MG63 (cell line): ENCODE measurements at places on chromosomes 2 and 18.

DNA sequence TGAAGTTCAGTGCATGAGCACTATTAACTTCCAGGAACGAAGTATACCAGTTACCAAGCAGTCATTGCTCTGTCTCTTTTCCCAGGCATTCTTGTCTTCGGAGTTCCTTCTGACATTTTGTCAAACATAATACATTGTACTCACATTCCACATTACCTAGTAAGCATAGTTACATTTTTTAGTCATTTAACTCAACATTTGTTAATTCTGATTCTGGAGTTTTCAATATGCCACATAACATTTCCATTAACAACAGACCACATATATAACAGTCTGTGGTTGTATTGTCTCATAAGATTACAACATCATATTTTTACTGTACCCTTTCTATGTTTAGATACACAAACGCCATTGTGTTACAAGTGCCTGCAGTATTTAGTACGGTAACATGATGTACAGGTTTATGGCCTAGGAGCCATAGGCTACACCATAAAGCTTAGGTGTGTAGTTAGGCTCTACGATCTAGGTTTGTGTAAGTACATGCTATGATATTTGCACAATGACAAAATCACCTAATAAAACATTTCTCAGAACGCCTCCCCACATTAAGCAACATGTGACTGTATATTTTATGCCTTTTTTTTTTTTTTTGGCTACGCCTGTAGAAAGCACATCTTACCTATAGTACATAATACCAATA lies 187.1 kb downstream of the DYM start:
- DNase-seq = no peak

GRCh38 chr2:235946590-235946989 lies 221.6 kb downstream of the GBX2 start:
- DNase-seq = no peak

GRCh38 chr2:105243961-105244360 lies 2.4 kb downstream of the GPR45 start:
- no peak for DNase-seq

DNA sequence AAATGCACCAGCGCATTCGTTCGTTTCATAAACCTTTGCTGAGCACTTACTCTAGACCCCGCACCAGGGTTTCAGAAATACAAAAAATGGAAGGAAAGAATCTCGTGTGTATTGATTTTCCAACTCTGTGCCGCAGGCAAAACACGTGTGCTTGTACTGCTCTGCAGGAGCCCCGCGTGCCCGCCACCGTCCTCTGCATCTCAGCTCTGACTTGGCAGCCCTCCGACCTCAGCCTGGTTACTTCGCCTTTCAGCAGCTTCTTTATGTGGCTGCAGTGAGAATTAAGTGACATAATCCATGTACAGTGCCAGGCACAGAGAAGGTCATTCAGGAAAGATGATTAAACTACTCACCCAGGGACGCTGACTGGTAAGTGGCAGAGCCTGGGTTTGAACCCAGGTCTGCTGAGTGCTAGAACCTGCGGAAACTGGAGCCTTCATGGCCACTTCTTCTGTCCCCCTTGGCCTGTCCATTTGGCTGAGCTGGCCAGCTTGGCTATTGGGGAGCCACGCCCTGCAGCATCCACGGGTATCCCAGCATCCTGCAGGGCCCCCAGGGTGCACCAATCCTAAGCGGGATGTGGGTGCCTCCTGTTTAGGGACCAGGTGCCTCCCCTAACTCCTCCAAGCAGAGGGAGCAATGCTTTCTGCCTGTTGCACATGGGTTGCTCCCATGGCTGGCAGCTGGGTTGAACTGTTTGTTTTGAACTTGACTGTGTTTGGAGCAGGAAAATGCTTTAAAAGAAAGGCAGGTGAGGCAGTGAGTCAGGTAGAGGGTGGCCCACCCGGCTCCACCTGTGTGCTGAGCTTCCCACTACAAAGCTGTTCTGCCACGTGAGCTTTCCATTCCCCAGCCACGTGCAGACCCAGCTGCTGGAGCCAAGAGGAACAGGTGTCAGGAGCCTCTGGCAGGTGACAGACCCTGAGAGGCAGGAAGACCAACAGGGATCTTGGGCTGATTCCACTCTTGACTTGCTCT lies 34.3 kb downstream of the INHBB start:
- DNase-seq = no peak

DNA sequence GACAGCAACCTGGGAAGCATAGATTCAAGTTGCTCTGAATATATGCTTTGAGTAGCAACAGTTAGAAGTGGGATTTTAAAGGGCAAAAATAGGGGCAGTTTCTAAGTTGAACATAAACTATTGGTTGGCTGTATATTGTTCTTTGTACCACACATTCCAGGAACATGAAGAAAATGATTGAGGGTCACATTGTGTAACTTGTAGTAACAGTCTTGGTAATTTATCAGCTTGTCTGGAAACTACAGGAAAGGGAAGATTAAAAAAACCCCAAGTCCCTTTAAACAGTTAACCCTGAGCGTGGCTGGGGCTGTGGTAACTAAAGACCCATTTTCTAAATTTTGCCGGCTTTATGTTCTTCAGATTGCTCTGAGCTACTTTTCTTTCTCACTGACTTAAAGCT lies 7.4 kb downstream of the PLEKHB2 start:
- no peak for DNase-seq

DNA sequence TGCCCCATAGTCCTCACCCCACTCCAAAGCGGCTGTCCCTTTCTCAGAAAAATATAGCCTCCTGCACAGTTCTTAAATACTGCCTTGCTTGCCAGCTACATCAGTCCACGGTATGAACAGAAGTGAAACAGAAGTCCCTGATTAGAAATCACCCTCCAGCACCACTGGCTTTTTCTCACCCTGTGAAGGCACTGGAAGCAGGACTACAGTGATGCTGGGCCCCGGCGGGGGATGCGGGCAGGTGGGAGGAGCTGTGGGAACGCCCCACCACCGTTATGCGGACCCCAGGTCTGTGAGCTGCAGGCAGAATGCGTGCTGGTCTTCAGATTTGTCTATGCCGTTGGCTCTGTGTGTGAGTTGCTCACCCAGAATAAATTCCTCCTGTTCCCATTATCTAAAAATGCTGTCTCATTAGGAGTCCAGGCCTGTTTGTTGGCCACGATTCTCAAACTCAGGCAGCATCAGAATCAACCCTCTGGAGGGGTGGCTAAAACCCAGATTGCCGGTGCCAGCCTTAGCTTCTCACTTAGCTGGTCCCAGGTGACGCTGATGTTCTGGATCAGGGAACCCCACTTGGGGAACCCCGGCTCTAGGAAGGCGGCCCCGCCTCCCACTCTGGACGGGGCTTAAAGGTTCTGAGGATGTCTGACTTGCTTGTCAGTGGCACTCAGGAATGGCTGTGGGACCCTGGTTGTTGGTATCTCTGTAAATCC lies 224.8 kb upstream of the PXDN start:
- DNase-seq = no peak

DNA sequence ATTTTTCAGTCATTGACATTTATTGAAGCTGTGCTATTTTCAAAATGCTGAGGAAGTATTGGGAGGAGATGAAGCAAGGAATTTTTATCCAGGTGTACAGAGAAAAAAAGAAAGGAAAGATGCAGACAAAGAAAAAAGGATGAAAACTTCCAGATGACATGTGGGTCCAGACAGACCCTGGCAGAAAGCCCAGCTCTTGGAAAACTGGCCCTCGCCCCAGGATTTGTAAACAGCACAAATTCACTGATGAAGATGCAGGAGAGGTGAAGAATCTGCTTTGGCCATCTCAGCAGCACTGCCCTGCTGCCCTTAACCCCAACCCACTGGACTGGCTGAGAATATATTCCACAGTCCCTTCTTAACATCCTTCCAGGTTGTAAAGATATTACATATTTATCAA lies 12.5 kb downstream of the TACR1 start:
- DNase-seq = peak; percentile 32

DNA sequence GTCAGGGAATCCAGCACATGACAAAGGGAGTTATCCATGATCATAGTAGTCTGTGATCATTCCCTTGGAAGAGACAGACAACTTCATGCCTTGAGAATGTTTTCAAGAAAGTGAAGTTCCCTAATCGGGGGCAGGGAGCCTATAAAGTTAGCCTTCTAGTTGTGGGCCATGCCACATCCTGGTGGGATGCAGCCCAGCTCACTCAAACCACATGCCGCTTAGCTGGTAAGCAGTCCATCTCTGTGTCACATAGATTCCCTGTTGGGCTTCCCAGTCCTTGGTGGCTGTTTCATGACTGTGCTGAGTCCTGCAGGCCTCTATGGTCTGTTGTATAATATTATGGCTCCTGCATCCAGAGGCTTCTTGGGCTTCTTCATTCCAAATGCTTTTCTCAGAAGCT lies 11.4 kb upstream of the ARHGAP25 start:
- no peak for DNase-seq

- peak; percentile 52 for DNase-seq
Measured at GRCh38 chr18:63444580-63444979, 22.3 kb upstream of the VPS4B start.

- DNase-seq = no peak
Measured at GRCh38 chr18:79355433-79356335, 40.0 kb upstream of the NFATC1 start.

- DNase-seq = no peak
Measured at GRCh38 chr2:18856765-18857164, 267.4 kb upstream of the NT5C1B start.

DNA sequence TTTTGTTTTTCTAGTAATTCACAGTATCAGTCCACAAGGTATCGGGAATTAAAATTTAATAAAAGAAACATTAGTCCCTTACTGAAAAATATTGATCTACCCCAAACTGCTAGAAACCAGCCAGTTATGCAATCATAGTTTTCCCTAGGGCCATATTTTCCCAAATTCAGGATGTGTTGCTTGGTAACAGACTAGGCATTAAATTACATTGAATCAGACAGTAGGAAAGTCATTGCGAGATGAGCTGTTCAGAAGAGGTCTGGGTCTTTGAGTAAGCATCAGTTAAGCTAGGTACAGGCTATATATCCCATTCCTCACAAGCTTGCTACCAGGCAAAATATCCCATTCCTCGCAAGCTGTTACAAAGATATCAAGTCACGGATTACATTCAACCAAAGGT lies 123.0 kb upstream of the CCDC150 start:
- DNase-seq = no peak

DNA sequence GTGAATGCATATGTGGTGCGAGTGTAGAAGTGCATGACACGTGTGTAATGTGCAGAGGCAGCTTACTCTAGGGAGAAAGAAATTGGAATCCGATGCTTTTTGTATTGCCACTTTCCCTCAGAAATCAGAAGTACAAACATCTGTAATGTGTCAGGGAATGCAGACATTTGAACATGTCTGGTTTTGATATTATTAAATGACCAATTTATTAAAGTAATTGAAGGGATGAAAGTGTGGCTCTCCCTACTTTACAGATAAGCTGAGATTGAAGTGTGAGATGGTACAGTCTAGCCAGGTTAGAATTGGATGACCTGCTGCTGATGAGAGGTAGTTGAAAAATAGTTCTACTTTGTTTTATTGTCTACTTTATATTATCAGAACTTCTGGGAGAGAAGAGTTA lies 74.5 kb upstream of the NT5C1B start:
- DNase-seq = no peak

GRCh38 chr2:222494104-222494739 lies 69.9 kb downstream of the SGPP2 start:
- no peak for DNase-seq

DNA sequence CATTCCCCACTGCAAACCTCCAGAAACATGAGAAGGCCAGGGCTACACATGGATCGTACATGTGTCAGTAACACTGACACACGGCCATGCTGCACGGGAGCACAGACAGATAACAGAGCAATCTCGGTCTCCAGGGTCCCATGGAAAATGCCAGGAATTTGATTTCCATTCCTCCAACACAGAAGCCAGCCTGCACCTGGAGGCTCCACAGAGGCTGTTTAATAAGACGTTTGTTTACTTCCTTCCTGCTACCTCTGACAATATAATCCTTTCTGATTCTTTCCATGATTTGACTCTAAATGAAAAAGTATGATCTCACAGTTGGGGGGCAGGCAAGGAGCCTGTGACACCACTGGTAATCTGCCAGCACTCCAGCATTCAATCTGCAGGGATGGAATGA lies 210.9 kb upstream of the DDX18 start:
- DNase-seq = peak; percentile 14

DNA sequence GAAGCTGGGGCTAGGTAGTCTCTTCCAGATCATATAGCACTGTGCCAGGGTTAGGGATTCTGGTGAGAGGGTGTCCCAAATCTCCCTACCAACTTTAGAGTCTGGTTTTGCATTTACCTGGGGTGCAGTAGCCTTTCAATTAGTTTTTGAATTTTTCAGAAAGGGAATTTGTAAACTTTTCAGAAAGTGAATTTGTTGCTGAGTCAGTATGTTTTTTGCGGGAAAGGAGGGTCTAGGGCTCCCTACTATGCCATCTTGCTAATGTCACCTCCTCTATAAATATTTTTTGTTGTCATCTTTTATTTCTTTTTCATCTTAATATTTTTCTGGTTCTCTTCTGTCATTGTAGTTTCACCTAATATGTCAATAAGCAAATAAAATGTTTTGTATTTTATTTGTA lies 95.8 kb upstream of the FAM98A start:
- no peak for DNase-seq

- no peak for DNase-seq
Measured at GRCh38 chr2:171191021-171191420, 30.3 kb upstream of the TLK1 start.

DNA sequence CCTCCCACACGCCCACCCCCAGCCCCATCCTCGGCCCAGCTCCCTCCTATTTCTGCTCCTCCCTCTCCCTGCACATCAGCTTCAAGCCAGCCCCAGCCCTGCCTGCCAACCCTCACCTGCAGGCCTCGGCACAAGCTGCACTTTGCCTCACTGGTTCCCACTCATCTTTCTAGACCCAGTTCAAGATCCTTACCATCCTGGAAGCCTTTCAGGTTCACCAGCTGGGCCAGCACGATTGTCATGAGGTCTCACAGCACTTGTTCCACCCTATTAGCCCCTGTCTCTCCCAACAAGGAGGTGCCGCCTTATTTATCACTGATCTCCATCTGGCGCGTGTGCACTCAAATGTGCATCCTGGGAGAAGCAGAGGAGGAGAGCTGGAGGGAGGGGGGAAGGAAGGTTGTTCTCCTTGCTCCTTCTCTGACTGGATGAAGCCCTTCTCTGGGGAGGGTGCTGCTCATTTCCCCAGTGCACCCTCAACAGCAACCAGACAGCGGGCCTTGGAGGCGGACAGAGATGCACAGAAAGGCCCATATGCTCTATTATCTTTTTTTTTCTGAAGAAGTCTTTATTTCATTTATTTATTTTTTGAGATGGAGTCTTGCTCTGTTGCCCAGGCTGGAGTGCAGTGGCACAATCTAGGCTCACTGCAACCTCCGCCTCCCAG lies 15.5 kb upstream of the BIN1 start:
- DNase-seq = no peak

DNA sequence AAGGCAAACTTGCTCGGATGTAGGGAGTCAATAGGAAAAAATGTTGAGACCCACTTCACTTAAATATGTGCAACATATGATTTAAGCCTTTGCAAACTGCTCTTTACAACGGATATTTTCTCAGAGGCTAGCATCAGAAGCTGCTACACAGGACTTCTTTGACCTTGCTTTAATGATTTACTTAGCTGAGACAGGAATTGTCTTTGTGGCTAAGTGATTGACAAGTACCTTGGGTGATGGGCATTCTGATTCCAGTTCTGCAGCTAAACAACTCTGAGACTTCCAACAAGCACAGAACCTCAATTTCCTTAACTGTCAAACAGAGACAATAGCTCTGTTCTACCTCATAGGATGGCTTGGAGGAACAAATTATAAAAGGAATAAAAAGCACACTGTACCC lies 150.2 kb downstream of the NCKAP5 start:
- no peak for DNase-seq
